ENCODE measurements at places on chromosomes 6 and 20. TPM values are rescaled to one million over a fixed set of nuclear protein-coding genes. Genes with fewer than 3 reads are reported as not detected.

DNA sequence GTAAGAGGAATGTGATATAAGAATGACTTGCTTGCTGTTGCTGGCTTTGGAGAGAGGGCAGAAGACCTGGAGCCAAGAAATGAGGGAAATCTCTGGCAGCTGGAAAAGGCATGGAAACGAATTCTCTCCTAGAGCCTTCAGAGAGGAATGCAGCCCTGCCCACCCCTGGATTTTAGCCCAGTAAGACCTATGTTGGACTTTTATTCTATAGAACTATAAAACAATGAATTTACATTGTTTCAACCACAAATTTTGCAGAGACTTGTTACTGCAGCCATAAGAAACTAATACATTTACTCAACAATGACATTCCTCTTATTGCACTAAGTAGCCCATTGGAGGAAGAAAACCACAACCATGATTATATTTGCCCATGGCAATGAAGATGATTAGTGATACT lies 39.5 kb upstream of the PREP start:
- no peak for DNase-seq

DNA sequence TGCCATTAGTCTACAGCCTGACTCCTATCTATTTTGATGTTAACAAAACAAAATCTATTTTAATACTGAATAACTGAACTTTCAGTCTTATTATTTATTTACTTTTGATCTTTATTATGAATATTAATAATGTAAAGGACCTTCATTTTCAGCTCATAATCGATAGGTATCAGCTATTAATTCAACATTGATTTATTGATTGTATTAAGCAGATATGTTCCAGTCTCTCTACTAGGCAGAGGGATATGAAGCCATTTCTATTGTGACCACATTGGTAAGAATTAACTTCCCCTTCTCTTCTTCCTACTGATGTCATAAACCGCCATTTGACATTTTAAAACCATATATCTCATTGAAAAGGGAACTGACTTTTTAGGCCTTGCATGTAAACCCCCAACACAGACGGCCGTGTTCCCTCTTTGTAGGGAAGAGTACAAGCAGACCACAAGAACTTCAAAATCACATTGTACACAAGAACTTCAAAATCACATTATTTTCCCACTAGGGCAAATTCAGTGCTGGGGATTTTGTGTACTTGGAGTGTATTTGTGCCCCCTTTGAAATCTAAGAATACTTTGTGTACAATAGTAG lies 69.5 kb upstream of the FABP7 start:
- no peak for DNase-seq

GRCh38 chr6:167836721-167837120 lies 10.0 kb downstream of the AFDN start:
- no peak for DNase-seq

RAB5IF gene
- total RNA-seq = 134 TPM

DNA sequence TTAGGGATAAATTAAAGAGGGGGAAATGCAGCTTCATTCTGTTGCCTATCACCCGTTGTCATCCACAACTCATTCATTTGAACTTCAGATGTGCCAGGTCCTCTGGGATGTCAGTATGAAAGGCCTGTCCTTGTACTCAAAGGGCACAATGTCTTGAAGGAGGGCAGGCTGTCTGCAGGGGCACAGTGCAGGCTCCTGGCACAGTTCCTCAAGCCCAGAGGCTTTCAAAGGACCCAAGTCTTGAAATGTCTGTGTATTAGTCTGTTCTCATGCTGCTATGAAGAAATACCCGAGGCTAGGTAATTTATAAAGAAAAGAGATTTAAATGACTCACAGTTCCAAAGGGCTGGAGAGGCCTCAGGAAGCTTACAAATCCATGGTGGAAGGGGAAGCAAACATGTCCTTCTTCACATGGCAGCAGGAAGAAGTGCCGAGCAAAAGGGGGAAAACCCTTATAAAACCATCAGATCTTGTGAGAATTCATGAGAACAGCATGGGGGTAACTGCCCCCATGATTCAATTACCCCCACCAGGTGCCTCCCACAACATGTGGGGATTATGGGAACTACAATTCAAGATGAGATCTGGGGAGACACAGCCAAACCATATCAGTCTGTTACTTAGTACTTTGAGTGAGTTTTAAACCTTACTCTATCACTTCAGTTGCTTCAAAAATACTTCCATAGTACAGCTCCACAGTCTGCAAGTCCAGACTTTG lies 9.4 kb downstream of the SNX9 start:
- DNase-seq = no peak

CCN6 gene
- not detected for total RNA-seq

Measured in right lobe of liver (tissue), 6 donors.